ENCODE measurements at places on chromosomes 13 and 19.

- no peak for DNase-seq
Measured at GRCh38 chr13:106274551-106275203, 260.8 kb downstream of the EFNB2 start.

- no peak for DNase-seq
Measured at GRCh38 chr13:56412856-56413255, 727.9 kb upstream of the PRR20A start.

- no peak for DNase-seq
Measured at GRCh38 chr13:75836441-75836840, 200.3 kb downstream of the LMO7 start.

GRCh38 chr13:43229506-43229905, 206.1 kb downstream of the DNAJC15 start:
- DNase-seq, result peak; percentile 65

GRCh38 chr19:43395561-43395960, 19.1 kb upstream of the TEX101 start:
- DNase-seq, result no peak

- DNase-seq, result no peak
Measured at GRCh38 chr19:19468424-19469050, 46.8 kb downstream of the TSSK6 start.

- no peak for DNase-seq
Measured at GRCh38 chr13:49044836-49045235, 69.1 kb downstream of the FNDC3A start.

DNA sequence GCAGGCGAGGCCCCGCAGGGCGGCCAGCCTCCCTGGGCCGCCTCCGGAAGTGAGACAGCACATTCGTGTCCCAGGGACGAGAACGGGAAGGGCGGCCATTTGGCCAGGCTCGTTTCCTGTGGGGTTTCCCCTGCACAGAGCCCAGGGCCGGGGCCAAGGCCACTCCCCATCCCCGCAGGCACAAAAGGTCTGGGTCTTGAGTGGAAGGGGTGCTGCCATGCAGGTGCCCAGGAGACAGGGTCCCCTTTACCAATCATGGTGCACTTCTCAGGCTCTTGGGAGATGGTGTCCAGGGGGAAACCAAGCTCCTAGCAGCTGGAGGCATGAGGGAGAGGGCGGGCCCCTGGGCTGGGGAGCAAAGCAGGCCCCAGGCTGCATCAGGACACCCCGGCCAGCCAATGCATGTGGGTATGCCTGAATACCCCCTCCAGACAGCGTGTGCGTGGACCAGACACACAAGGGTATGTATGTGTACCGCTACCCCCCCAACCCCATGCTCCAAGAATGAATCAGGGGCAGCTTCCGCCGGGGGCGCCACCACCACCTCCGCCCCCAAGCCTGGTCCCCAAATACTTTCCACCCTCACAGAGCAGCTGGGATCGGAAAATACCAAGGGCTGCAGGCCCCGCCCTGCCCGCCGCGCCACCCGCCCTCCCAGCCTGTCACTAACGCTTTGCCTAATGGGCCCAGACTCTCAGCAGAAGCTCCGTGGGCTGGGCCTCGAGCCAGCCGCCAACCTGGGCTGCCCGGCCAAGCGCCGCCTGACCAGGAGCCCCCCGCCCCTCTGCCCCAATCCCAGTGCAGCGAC, 37.6 kb upstream of the NANOS3 start:
- DNase-seq, result peak; percentile 84

DNA sequence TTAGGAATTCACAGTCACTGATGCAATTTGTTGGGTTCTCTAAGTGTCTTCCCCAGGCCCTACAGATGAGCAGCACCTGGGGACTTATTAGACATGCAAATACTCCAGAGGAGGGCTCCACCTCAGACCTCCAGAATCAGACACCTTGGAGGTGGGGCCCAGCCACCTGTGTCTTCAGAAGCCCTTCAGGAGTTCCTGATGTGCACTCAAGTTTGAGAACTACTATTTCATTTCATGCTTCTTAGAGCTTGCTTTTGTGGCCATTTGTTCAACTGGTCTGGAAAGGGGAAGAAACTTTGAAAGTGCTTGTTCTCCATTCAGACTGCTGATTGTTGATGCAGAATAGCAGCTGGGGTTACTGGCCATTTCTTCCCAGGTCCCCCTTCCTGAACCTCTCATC, 472.0 kb downstream of the COG6 start:
- no peak for DNase-seq

DNA sequence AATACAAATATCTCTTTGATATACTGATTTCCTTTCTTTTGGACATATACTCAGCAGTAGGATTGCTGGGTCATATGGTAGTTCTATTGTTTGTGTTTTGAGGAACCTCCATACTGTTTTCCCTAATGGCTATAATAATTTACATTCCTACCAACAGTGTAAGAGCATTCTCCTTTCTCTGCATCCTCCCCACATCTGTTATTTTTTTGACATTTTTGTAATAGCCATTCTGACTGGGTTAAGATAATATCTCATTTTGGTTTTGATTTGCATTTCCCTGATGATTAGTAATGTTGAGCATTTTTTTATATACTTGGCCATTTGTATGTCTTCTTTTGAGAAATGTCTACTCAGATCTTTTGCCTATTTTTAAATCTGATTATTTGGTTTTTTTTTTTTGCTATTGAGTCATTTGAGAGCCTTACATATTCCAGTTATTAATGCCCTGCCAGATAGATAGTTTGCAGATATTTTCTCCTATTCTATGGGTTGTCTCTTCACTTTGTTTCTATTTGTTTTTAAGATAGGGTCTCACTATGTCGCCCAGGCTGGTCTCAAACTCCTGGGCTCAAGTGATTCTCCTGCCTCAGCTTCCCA, 95.7 kb downstream of the FNDC3A start:
- no peak for DNase-seq

DNA sequence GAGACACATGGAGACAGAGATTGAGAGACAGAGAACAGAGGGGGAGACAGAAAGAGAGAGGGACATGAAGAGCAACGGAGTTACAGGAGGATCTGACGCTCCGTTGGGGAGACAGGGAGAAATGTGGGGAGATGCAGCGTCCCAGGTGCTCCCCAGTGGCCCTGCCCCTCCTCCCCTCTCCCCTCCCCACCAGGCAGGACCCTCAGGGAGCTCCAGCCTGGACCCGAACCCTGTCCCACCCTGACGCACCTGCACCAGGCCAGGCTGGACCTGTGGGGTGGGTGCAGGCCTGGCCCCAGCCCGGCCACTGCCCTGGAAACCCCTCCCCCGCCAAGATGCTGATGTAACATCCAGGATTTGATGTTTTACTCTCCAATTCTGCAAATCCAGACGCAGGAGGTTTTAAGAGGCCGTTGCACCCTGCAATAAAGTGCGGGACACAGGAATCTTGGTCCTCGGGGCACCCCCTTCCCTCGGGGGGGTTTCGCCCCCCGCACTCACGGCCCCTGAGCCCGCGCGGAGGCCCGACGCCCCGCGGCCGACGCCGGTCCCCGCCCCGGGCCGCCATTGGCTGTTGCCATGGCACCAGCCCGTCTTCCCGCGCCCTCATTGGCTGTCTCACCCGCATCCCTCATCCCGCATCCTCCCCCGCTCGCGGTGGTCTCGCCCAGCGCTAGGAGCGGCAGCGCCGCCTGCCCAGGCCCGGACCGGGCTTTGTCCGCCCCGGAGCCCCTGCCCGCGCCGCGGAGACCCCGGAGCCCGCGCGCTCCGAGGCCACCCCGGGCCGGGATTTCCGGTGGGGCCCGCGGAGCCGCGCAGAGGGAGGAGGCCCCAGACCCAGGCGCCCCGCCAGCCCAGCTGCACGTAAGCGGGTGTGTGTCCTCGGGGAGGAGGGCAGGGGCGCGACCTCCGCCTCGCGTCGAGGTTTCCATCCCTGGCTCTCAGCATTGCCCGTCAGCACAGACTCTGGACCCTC, at the start of gene APC2:
TSS of gene APC2 (plus strand) at position 655 of the 976 bp plus-strand sequence. CDS start 2,881 bp downstream, outside the sequence.
- peak; percentile 94 for DNase-seq

DNA sequence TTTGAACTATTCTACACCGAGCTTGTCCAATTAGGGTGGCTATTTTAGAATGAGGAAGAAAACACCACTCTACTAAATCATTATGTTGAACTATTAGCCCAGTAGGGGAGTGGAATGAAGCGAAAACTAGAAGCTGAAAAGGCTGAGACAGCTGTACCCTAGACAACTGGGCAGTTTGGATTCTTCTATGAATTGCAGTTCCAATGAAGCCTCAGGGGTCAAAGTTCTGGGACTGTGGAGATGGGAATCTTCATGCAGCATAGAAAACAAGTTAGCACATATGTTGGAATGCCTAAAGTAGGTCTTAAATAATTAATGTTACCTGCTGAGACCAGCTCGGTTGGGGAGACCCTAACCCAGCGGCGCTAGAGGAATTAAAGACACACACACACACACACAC, 62.7 kb upstream of the ZNF726 start:
- DNase-seq, result no peak

- no peak for DNase-seq
Measured at GRCh38 chr19:6063576-6064335, 46.5 kb downstream of the RFX2 start.

DNA sequence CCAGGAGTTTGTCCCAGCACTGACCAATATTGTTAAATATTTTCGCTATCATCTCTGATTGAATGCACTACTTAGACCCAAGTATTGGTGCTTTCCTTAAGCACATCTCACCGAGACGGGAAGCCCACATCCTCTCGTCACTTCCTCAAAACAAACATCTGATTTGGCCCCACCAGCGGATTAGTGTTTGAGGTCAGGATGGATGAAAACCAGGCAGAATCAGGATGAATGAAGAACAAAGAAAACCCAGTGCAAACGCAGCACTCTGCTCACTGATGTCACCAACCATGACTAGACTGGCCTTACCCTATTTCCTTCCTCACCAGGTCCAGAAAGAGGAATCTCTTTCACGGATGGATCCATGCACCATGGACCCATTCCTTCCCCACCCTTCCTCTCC, 6.0 kb downstream of the PLAUR start:
- DNase-seq, result no peak

- no peak for DNase-seq
Measured at GRCh38 chr19:40632311-40633036, 31.3 kb downstream of the LTBP4 start.

DNA sequence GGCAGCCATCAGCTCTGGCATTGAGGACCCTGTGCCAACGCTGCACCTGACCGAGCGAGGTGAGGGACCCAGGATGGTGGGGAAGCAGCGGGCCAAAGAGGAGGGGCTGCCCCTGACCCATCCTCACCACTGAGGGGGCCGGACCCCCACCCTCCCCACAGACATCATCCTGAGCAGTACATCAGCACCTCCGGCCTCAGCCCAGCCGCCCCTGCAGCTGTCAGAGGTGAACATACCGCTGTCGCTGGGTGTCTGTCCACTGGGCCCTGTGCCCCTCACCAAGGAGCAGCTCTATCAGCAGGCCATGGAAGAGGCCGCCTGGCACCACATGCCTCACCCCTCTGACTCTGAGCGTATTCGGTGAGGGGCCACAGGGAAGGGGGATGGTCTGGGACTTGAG, 7.3 kb downstream of the LENG1 start:
- no peak for DNase-seq

DNA sequence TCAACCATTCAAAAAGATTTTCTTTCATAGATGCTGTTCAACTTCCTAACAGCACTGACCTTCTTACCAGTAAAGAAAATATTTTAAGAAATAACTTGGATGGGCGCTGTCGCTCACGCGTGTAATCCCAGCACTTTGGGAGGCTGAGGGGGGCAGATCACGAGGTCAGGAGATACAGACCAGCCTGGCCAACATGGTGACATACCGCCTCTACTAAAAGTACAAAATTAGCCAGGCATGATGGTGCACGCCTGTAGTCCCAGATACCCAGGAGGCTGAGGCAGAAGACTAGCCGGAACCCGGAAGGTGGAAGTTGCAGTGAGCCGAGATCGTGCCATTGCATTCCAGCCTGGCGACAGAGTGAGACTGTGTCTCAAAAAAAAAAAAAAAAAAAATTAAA, 865.7 kb upstream of the SLC10A2 start:
- DNase-seq, result no peak

GRCh38 chr19:13109361-13110098, 6.9 kb upstream of the LYL1 start:
- no peak for DNase-seq

DNA sequence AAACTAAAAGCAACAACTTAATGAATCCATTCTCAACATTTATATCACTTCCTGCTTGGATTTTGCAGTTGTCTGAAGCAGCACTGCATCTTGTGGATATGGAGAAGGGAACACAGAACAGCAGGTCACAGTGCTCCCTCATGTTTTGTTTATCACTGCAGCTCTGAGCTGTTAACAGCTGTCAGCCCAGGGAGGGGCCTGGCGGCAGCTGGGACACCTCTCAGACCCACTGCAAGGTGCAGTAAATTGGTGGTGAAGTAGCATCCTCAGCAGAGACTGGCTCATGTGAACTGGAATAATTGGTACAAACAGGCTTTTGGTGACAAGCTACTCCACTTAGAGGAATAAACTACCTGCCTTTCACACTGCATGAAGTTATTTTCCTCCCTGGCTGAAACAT, 170.4 kb downstream of the LIG4 start:
- DNase-seq, result no peak

GRCh38 chr13:60146471-60146870, 17.3 kb downstream of the DIAPH3 start:
- no peak for DNase-seq

DNA sequence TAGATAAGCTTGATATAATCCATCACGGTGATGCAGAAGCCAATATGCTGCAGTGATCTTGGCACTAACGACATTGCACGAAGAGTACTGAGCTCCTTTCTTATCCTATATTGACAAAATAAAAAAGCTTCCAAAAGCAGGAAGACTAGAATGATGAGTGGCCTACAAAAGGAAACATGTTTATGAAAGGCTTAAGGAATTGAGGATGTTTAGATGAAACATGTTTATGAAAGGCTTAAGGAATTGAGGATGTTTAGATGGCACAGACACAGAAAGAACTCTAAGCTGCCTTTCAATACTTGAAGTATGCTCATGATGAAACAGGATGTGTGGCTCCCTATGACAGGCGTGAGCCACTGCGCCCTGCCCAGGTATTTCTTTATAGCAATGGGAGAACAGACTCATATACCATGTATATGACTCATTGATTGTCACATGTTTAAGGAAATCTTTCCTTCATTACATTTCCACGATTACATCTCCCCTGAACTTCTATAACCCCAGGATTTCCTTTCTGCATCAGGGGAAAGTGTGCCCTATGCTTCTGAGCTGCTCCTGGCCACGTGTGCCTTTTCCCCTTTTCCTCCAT, 690.8 kb upstream of the ARGLU1 start:
- no peak for DNase-seq

- DNase-seq, result no peak
Measured at GRCh38 chr13:55816976-55817601, 1323.6 kb upstream of the PRR20A start.

- no peak for DNase-seq
Measured at GRCh38 chr19:31300422-31300821, 48.8 kb downstream of the TSHZ3 start.

- no peak for DNase-seq
Measured at GRCh38 chr13:112210371-112210770, 143.4 kb downstream of the SOX1 start.

GRCh38 chr13:44237881-44238421, 135.7 kb upstream of the SERP2 start:
- DNase-seq, result peak; percentile 29

- DNase-seq, result no peak
Measured at GRCh38 chr19:47081095-47081494, 32.5 kb downstream of the ZC3H4 start.

- no peak for DNase-seq
Measured at GRCh38 chr13:91328726-91329125, 18.8 kb upstream of the MIR17HG start.

- peak; percentile 33 for DNase-seq
Measured at GRCh38 chr19:29843180-29844051, 31.6 kb downstream of the CCNE1 start.
